ENCODE measurements at places on chromosomes 2 and 18.

DNA sequence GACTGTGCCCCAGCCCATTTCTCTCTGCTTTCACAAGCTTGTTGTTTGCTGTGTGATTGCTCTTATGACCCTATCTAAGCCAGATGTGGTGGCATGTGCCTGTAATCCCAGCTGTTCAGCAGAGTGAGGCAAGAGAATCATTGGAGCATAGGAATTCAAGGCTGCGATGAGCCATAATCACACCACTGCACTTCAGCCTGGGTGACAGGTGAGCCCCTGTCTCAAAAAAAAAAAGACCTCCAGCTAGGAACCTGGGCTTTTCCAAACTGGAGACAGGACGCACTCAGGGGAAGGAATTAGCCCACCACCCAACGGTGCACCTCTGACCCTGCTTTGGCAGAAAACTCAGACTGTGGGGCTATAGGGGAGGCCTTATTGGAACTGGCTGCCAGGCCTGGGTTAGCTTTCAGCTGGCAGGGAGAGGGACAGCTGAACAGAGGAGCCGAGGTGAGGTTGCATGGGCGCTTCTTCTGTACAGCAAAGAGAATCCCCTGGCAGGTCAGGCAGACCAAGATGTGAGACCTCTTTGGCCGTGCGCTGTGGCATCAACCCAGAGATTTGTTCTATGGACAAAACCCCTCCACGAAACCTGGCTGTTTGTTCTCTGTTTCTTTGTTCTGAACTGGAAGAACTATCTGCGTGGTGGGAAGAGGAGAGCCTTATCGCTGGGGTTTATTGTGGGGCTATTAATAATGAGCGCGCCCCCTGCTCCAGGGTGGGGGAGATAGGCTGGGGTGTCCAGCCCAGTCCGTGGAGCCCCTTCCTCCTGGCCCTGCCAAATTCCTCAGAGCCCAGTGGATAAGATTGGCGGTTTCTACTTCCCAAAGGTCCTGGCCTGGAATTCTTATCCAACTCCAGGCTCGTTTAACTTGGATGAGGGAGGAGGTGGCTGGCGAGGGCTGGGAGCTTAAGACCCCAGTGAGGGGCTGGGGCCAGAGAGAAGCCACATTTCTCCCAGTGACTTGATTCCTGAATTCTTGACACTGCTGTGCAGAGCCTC, 38.8 kb upstream of the SMAD7 start:
- DNase-seq, result no peak

- no peak for DNase-seq
Measured at GRCh38 chr2:28004086-28004485, 113.6 kb downstream of the BABAM2 start.

DNA sequence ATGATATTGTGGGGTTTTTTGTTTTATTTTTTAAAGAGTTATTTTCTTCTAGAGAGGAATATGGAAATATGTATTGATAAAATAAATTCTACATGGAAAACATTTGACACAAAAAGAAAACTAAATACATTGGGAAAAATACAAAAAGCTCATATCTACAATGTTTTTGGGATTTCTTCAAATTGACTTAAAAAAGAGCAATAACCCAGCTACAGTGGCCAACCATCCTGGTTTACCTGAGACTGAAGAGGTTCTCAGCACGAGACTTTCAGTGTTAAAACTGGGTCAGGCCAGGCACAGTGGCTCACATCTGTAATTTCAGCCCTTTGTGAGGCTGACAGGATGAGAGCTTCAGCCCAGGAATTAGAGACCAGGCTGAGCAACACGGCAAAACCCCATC, 56.7 kb upstream of the MYCN start:
- DNase-seq, result no peak

DNA sequence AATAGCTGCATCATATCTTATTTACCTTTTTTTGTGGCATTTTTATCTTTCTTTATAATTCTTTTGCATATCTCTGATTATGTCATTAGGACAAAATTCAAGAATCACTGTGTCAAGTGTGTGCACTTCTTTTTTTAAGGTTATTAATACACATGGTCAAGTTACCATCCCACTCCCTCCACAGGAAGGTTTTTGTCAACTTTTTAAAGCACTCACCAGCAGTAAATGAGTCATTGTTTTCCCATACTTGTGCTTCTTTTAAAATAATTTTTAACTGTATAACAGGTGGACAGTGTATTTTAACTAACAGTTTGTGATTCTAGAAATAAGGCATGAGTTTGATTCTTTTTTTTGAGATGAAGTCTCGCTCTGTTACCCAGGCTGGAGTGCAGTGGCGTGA, 45.7 kb upstream of the FAM171B start:
- DNase-seq, result no peak

- DNase-seq, result no peak
Measured at GRCh38 chr18:9022397-9023155, 79.9 kb upstream of the NDUFV2 start.

- no peak for DNase-seq
Measured at GRCh38 chr2:22270341-22270740, 1114.6 kb upstream of the KLHL29 start.

GRCh38 chr2:9889812-9890261, 46.6 kb downstream of the TAF1B start:
- DNase-seq, result no peak

GRCh38 chr2:207311316-207312005, 145.7 kb upstream of the KLF7 start:
- peak; percentile 60 for DNase-seq

GRCh38 chr2:160372585-160372984, 121.0 kb downstream of the RBMS1 start:
- DNase-seq, result no peak

DNA sequence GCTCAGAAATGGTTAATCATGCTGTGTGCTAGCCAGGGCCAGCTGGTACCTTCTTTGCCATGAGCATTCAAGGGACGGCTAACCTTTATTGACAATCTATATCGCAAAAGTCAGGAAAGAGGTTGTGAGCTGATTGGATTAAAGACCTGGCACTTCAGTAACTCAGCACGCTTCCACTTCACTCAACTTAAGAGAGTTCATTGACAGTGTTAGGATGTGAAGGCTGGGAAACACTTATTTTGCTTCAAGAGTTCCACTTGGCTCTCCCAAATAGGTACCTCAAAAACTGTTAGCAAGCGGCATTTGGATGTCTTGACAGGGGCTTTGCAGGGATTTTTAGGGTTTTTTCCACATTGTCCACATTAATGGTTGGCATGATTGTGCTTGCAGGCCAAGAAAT, 25.1 kb upstream of the TXNDC2 start:
- no peak for DNase-seq

DNA sequence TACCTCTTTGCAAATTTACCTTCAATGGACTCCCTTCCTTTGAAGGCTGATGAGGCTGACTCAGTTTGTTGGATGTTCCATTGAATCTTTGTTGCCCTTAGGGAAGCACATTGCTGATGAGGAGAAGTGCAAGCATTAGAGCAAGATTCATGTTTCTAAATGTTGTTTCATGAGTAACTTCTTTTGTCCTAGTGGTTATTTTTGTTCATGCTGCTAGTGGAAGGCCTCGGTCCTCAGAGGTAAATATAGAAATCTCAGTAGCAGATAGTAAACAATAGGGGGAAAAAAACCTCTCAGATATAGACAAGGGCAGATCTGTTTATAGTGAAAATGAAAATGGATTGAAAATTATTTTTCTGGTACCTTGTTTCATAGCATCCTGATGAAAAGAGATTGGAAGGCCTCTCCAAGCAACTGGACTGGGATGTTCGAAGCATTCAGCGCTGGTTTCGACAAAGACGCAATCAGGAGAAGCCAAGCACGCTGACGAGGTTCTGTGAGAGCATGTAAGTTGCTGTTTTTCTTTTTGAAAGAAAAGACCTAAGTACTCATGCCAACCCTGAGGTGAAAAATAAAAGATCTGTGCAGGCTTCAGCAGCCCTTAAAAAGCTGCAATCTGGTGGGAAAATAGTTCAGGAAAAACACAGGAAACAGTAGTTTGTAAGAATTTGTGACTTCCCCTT, 104.9 kb downstream of the CERS6 start:
- no peak for DNase-seq

GRCh38 chr2:5691985-5692529, at the start of gene SOX11:
Gene SOX11 (plus strand): TSS chr2:5692384. CDS start chr2:5692722, 338 bp downstream.
- peak; percentile 91 for DNase-seq

GRCh38 chr2:15956751-15957736, 16.7 kb downstream of the MYCN start:
- DNase-seq, result no peak

GRCh38 chr2:218230882-218231281, 13.9 kb downstream of the ARPC2 start:
- DNase-seq, result no peak

DNA sequence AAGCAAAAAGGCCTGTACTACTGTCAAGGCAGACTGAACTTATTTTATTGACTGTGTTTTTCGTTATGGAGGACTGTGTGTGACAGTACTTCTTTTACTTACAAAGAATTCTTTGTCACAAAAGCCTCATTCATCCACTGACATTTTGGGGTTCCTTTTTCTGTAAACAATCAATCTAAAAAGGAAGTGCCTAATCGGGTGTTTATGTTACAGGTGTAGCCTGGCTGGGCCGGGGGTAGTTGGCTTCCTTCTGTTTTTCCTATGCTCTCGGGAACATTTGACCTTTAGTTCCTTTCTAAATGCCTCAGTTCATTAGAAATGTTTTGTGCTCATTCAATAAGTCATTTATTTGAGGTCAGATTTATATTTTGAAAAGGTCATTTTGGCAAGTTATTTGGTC, 8.3 kb downstream of the ZCCHC2 start:
- no peak for DNase-seq

- no peak for DNase-seq
Measured at GRCh38 chr18:66325251-66325650, 278.6 kb downstream of the CDH19 start.

- DNase-seq, result no peak
Measured at GRCh38 chr18:63936932-63937393, 12.1 kb upstream of the HMSD start.

DNA sequence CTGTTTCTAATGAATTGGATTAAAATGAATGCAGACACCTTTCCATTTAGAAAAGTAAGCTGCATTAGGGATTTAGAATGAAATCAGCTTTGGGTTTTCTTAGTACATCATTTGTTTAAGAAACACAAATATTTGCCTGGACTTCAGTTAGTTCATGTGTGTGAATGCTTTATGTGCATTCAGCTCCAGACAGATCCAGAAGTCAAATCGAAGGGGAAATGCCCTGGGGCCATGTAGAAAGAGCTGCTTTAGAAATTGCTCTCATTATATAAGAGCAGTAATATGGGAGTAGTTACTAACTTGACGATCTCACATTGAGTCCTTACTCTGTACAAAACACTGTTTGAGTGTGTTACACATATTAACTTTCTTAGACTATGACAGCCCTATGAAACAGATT, 88.0 kb upstream of the TTC39C start:
- no peak for DNase-seq

- DNase-seq, result no peak
Measured at GRCh38 chr18:48798334-48799245, 152.2 kb downstream of the SMAD7 start.

DNA sequence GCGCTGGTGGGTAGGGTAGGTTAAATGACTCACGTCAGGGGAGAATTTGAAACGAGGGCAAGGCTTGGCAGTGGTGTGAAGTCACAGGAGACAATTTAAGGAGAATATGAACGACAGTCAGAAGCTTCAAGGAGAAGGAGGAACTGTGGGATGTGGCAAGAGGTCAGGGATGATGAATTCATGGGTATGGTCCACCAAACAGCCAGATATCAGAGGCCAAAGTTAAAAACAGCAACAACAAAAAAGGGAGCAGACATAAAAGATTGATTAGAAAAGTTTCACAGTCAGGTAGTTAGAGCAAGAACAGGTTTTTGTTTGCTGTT, 1.4 kb upstream of the ZNF396 start:
- no peak for DNase-seq

DNA sequence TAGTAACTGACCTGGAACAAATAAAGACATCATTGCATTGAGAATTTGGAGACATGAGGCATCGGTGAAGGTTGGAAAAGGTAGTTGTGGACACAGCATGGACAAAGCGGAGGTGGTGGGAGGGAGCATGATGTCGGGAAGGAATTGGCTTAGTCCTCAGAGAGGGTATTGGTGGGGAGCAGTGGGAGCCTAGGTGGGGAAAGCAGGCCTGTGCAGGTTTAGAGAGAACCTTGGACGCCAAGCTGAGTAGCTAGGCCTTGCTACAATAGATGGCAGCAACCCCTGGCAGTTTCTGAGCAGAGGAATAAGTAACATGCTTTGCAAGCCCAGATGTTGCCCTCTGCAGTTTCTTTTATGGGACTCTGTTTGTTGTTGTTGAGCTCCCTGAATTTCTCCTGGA, 177.1 kb upstream of the LHCGR start:
- no peak for DNase-seq

DNA sequence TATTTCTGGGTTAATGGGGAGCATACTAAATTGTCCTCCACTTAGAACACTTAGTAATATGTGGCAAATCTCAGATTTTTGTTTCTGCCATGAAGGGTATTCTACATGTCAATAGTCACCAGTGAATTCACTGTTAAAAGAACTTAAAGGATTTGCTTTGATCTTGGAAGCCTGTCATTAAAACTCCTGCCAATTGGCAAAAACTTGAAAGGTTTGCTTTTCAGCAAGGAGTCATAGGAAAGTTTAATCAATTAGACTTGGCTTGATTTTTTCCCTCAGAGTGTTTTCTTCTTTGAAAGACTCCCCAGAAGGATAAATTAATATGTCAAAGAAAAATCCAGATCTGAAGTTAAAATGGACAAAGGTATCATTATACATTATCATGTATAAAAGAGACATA, 671.9 kb upstream of the PKDCC start:
- no peak for DNase-seq

DNA sequence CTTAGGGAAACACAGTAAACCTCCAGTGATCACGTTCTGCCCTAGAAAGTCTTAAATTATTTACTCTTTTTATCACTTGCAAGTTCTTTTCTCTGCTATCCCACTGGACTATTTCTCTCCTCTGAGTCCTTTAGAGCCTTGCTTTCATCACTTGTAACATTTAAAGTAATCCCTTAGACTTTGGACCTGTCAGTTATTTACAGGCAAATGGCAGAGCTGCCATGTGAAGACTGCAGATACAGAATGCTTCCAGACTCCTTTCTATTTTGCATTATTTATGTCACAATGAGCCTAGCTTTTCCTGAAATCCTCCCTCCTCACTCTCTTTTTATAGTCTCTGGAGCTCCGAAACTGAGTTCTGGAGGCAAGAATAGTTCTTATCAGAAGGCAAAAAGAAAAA, 325.6 kb upstream of the TRIB2 start:
- no peak for DNase-seq

GRCh38 chr2:121283670-121284462, 1.1 kb downstream of the TFCP2L1 start:
- DNase-seq, result no peak

Measured in NCI-H1436 treated with DMSO at 0.1 percent for 48 hours (cell line).